ENCODE measurements at places on chromosomes 5 and 9.

GRCh38 chr5:178241688-178242231 is 9.2 kb upstream of the PHYKPL start:
- no peak for DNase-seq

DNA sequence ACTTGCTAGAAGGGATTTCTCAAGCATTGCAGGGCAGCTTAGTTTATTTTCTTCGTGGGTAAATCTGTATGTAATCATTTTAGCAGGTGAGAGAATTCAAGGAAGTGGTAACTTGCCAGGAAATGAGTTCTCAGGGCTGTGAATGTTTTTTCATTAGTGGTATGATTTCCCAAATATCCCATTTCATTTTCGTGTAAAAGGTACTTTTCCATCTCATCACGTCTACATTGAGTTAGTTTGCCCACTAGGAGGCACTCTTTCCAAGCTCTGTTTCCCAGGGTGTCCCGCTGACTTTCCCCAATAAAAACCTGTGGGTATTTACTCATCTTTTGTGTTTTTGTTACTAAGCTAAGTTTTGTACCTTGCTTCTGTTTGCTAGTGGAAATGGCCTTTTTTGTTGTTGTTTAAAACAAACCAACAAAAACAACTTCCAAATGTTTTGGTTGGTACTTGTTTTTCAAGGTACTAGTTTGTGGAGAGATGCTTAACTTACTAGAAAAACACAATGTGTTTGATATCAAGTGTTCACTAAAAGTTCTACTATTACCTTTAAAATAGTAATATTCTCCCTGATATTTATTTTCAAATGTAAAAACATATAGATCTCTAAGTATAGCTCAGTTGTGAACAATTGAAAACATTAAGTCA is 373.6 kb downstream of the ADGRV1 start:
- no peak for DNase-seq

DNA sequence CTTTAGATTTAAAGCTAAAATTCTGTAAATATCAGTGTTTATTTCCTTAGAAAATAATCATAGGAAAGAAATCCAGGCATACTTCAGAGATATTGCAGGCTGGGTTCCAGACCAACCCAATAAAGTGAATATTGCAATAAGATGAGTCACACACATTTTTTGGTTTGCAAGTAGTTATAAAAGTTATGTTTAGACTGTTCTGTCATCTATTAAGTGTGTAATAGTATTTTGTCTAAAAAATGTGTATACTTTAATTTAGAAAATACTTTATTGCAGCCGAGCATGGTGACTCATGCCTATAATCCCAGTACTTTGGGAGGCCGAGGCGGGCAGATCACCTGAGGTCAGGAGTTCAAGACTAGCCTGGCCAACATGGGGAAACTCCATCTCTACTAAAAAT is 6.9 kb upstream of the RIC1 start:
- no peak for DNase-seq

- no peak for DNase-seq
Measured at GRCh38 chr9:120935383-120935857, 8.8 kb upstream of the TRAF1 start.

DNA sequence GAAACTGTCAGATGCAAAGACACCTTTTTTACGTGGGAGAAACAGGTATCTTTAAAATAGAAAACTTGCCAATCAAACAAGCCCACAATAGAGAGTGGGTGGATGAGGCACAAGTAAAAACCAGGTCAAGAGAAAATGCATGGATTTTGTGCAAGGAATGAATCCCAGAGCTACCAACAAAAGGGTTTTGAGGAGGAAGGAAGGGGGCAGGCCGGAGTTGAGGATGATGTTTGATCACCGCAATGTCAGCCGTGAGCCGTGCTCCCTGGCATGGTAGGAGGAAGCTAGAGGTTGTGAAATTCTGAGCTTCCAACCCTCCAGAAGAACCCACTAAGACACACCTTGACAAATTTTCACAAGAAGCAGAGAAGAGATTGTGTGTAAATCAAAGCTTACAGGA is 53.2 kb downstream of the HRH2 start:
- DNase-seq: no peak

GRCh38 chr5:75551471-75551870 is 39.8 kb downstream of the POLK start:
- no peak for DNase-seq

DNA sequence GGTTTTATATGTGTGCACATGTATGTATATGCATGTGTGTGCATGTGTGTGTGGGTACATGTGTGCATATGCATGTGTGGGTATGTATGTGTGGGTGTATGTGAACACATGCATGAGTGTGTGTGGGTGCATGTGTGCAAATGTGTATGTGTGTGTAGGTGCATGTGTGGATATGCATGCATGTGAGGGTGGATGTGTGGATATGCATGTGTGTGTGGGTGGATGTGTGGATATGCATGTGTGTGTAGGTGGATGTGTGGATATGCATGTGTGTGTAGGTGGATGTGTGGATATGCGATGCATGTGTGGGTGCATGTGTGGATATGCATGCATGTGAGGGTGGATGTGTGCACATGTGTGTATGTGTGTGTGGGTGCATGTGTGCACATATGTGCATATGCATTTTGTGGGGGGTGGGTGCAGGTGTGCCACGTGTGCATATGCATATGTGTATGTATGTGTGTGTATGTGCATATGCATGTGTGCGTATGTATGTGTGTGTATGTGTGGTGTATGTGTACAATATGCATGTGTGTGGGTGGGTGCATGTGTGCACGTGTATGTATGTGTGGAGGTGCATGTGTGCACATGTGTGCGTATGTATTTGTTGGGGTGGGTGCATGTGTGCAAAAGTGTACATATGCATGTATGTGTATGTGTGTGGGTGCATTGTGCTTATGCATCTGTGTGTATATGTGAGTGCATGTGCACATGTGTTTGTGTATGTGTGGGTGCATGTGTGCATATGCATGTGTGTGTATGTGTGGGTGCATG is 144.2 kb downstream of the GAS1 start:
- no peak for DNase-seq

DNA sequence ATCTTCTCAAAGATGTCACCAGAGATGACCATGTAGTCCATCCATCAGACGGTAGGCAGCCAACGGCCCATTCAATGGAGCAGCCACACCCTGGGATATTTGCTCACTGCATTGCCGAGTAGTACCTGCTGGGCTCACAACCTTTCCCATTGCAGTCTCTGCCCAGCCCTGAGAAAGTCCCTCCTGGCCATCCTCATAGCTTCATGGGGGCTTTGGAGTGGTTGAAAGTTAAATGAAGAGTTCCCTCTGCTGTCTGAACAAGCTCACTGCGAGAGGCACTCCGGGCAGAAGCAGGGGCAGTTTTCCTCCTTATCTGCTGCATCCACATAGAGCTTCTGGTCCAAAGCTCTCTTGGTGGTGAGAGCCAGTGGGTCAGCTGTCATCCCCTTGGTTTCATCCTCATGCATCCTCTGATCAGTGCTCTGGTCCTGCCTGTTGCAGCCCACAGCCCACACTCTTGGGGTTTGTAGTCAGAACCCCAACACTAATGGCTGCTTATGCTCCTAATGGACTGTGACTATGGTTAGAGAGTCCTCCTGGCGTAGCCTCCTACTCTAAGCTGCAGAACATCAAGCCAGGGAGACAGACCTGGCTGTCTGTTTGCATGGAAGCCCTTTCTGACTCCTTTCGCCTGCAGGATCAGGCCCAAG is 23.3 kb downstream of the TNFSF8 start:
- DNase-seq: no peak

DNA sequence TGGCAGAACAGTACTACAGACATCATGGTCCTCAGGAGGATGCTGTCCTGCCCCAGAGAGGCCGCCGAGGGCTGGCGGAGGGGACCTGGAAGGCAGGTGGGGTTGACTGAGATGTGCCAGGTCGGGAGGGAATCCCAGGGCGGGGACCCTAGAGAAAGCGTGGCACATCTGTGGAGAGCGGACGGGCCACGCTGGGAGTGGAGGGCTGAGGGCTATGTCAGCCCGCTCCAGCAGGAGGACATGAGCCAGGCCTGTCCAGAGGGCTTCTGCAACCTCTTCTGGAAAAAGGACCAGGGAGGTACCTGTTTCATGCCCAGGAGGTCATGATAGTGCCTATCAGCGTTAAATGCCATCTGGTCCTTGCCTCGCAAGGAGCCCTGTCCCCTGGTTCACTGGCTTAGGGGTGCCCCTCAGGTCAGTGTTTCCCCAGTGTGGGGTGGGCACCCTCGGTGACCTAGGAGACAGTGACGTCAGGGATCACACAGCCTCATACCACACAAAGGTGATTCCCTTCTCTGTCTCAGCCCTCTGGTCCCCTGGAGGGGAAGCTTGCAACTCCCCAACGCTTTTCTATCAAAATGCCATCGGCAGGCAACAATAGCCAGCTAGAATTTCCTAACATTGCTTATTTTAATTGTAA is 103.6 kb upstream of the IER5L start:
- no peak for DNase-seq

DNA sequence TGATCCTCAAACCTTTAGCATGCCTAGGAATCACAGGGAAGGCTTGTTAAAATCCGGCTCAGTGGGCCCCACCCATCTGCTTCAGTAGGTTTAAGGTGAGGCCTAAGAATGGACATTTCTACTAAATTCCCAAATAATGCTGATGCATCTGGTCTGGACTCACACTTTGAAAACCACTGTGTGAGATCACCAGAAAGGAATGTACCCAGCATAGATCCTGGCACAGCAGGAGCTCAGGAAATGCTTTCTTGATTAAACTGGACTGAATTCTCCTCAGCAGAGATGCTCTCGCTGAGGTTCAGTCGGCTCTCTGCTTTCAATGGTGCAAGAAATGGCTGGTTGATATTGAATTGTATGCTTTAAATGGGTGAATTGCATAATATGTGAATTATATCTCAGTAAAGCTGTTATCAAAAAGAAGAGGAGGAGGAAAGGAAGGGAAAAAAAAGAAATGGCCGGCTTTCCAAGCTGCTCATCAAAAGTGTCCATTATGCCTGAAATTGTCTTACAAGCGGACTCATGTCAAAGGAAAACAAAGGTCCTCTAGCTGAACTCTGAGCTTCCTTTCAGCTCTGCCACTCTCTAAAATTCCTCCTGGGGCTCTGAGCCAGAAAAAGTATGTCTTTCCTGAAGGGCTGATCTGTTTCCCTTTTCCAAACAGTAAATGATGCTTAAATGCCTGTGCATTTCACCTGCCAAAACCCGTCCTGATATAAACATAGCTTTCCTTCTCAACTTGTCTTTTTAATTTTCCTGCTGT is 77.6 kb upstream of the SAP30L start:
- DNase-seq: no peak

GRCh38 chr5:53890490-53890889 is 330.1 kb downstream of the NDUFS4 start:
- DNase-seq: no peak

GRCh38 chr9:112111461-112111860 is 63.6 kb downstream of the SUSD1 start:
- DNase-seq: no peak

- DNase-seq: no peak
Measured at GRCh38 chr9:124286292-124286931, 28.7 kb downstream of the NEK6 start.

GRCh38 chr9:8114826-8115225 is 315.2 kb upstream of the DMAC1 start:
- DNase-seq: no peak

- no peak for DNase-seq
Measured at GRCh38 chr9:32401488-32401887, 17.0 kb downstream of the ACO1 start.

- DNase-seq: peak; percentile 64
Measured at GRCh38 chr5:80083101-80083890, 48.1 kb downstream of the THBS4 start.

- DNase-seq: no peak
Measured at GRCh38 chr5:180360078-180360957, 7.2 kb upstream of the GFPT2 start.

DNA sequence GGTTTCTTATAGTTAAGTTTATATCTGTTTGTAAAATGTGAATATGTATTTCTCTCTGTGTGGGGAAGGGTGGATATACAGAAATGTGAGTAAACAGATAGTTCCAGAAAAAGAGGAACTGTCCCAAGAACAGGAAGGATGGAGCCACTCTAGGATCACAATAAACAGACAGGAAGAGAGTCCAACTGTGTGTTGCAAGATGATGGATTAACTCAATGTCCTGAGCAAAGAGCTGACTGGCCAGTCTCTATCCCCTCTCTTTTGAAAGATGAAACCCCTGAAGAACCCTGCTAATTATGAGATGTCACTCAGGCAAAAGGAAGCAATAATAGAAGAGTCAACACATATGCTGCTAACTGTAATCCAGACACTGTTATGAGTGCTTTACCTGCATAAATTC is 202.7 kb downstream of the SEMA6A start:
- no peak for DNase-seq

- DNase-seq: no peak
Measured at GRCh38 chr5:53730943-53731342, 170.5 kb downstream of the NDUFS4 start.

- no peak for DNase-seq
Measured at GRCh38 chr9:83070261-83070660, 7.3 kb upstream of the RASEF start.

Data from T-helper 1 cell (primary cell).